ENCODE measurements at places on chromosomes 13 and 19. TPM values are rescaled to one million over a fixed set of nuclear protein-coding genes. Genes with fewer than 3 reads are reported as not detected.

- H3K36me3 ChIP-seq: no peaks in the 10 kb centered on the region
- no peak overlapping the region for H3K27ac ChIP-seq
- H3K27me3 ChIP-seq: no peaks in the 10 kb centered on the region
- no peak for DNase-seq
- no peak overlapping the region for H3K4me3 ChIP-seq
Measured at GRCh38 chr13:73364736-73365135, 305.9 kb downstream of the KLF5 start.

DNA sequence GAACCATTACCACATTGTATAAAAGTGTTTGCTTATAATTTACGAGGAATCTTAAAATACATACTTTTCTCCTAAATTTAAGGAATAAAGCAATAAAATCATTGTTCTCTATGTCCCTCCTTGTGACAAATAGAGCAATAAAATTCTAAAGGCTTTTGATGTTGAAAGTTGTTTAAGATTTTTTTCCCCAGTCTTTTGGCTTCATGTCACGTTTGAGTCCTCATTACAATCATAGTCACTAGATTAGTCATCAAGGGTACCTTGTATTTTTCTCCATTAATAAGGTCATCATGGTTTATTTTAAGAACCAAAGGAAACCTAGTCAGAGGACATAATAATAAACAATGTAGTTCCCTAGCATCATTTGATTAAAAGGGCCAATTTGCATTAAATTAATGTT lies 3.2 kb downstream of the WBP4 start:
- H3K4me1 ChIP-seq: no peaks in the 10 kb centered on the region
- H3K36me3 ChIP-seq: peaks cover 13% of the 10 kb centered on the region
- no peak for DNase-seq
- H3K27me3 ChIP-seq: no peaks in the 10 kb centered on the region
- H3K4me3 ChIP-seq: no peak overlapping the region
- H3K27ac ChIP-seq: peak overlapping the region; percentile 19

GRCh38 chr13:46489586-46490023 lies 63.4 kb upstream of the LRCH1 start:
- H3K36me3 ChIP-seq: no peaks in the 10 kb centered on the region
- H3K27me3 ChIP-seq: no peaks in the 10 kb centered on the region
- no peaks in the 10 kb centered on the region for H3K4me1 ChIP-seq
- no peak overlapping the region for H3K27ac ChIP-seq

The EDDM13 gene
- not detected for total RNA-seq

The CFD gene
- total RNA-seq: 4.2 TPM

The ADGRE2 gene
- 0.33 TPM for total RNA-seq
